ENCODE measurements at places on chromosomes 6 and 20.

DNA sequence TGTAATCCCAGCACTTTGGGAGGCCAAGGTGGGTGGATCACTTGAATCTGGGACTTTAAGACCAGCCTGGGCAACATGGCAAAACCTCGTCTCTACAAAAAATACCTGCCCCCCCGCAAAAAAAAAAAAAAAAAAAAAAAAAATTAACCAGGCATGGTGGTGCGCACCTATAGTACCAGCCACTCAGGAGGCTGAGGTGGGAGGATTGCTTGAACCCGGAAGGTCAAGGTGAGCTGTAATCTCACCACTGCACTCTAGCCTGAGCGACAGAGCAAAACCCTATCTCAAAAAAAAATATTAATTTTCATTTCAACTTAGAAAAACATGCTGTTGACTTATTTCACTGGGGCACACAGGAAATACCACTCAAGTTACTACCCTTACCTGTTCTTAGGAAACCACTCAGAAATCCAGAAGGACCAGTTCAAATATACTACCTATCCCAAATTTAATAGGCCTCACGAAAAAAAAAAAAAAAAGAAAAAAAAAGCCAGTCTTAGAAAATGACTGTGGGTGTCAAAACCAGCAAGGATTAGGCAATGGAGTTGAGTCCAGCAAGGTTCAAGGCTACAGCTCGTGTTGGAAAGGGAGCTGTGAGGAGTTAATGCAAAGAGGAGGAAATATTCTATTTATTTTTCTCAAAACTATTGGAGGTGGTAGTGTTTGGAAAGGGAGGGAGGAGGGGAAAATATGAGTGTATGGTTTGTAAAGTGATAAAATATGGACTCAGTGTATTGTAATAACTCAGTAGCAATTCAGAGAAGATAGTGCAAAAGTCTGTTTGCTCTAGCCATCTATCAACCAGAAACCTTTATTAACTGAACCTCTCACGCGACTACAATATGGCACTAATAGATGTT is 33.9 kb upstream of the PIM1 start:
- no peak for DNase-seq

DNA sequence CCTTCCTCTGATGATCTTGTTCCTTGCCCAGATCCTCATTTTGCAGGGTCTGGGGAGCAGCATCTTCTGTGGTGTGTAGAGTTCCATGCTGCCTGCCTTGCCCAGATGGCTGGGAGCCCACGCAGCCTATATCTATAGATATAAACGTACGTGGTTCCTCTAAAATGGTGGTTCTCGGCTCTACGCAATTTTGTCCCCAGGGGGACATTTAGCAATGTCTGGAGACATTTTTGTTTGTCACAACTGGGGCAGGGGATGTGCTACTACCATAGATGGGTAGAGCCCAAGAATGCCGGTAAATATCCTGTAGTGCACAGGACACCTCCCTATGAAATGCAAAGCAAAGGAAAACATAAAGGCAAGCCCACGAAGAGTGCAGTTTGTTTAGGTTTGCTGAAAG is 98.4 kb upstream of the SPACA1 start:
- DNase-seq: no peak

DNA sequence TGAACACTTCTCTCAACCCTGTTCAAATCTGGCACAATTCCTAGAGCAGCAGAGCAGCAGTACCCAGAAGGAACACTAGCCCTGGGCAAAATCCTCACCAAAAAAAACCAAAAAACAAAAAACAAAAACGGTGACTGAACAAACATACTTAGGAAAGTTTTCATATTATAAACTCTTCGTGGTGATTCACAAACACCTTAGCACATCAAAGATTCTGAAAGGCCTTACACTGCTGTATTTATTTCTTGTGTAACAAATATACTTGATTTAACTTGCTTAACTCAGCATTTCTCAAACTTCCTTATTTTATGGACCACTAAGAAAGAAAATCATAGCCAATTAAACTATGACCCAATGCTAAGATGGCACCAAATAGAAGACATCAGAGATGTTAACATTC is 57.8 kb upstream of the RREB1 start:
- DNase-seq: no peak

DNA sequence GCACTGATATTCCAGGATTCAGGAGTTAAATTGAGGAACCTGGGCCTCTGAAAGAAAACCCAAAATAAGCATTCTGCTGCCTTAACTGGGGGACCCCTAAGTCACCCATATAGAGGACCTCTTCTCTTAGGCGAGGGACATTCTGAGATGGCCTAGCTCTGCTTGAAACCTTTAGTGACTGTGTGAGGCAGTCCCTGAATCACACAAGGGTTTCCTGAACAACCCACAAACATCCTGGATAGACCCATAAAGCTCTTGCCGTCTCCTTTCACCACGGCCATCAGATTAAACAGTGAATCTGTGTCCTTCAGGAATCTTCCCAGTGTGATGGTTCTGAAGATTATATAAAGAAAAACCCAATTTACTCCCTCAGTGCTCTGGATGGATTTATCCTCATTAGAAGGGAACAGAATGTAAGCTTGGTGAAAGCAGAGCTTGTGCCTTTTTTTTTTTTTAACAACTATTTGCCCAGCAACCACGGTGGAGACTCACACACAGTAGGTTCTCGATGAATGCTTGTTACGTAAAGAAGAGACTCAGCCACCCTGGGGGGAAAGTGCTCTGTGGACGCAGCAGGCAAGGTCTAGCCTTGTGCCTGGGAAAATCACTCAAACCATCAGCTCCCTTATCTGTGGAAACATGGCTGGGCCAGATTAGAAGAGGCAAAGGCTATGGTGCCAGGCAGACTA is 39.1 kb upstream of the SIRPG start:
- DNase-seq: no peak

- DNase-seq: no peak
These were observed 119.5 kb upstream of the CD93 start for GRCh38 chr20:23205611-23206041.

DNA sequence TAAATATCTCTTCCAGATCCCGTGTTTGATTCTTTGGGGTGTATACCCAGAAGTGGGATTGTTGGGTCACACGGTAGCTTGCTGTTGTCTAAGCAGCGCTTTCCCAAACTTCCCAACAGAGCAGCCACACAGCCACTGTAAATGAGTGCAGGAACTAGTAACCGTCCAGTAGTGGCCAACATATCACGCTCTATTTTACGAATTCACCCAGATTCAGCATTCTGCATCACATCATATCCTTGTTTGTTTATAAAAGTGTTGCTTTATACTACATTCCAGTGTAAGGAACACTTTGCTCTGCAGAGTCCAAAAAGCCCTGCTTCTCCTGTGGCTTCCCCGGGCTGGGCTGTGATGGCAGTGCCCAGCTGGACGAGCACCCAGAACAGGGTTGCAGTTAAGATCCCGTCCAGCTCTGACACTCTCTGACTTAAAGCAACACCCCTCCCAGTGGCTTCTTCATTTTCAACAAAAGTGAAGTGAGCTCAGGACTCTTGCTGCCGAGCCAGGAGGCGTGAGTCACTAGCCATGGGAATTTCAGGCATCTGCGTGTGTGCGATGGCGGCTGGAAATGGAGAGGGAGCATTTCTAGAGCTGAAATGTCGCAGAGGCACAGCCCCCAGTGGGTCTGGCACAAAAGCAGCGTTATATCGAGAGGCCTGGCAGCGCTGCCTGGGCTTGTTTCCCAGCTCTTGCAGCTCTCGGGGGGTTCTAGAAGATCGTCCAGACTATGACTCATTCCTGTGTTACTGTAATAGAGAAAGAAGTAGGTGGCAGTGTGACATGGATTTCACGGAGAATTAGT is 216.3 kb upstream of the ECI2 start:
- DNase-seq: peak; percentile 81

DNA sequence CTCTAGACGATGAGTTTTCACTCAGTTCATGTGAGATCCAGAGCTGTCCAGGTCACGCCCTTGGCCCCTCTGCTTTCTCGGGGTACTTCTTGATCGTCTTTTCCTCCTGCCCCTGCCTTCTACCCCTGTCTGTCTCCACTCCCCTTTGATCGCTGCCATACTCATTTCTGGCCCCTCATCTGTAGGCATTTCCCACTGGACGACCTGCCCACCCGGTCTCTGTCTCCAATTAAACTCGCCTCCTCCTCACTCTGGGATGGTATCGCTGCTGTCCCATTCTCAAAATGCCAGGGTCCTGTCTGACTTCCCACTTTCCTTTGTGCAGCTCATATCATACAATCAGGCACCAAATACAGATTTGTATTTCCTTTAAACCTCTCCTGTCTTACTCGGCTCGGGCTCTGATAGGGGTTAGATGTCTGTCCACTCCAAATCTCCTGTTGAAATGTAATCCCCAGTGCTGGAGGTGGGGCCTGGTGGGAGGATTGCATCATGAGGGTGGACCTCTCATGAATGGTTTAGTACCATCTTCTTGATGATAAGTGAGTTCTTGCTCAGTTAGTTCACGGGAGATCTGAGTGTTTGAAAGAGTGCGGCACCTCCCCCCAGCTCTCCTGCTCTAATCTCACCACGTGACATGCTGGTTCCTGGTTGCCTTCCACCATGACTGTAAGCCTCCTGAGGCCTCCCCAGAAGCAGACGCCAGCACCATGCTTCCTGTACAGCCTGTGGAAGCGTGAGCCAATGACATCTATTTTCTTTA is 3.5 kb upstream of the SYNJ2 start:
- DNase-seq: no peak

DNA sequence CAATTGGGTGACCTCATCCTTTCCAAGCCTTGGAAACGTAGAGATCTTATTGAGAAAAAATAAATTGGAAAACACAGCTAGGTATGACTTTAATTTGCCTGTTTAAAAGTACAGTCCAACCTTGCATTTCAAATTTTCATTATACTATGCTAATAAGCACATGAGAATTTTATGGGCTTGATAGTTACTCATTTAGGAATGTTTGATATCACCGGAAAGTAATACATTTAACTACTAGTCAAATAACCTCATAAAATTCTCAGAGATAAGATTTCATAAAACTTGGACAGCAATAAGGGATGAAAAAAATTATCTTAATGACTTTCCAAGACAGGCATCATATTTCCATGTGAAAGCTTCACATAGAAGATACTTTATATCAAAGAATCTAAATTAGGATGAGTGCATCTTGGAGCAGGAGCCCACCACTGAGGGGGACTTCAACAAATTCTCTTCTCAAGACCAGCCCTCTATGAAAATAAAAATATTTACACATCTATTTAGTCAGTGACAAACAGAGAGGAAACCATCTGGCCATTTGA is 236.3 kb downstream of the EPHA7 start:
- no peak for DNase-seq

DNA sequence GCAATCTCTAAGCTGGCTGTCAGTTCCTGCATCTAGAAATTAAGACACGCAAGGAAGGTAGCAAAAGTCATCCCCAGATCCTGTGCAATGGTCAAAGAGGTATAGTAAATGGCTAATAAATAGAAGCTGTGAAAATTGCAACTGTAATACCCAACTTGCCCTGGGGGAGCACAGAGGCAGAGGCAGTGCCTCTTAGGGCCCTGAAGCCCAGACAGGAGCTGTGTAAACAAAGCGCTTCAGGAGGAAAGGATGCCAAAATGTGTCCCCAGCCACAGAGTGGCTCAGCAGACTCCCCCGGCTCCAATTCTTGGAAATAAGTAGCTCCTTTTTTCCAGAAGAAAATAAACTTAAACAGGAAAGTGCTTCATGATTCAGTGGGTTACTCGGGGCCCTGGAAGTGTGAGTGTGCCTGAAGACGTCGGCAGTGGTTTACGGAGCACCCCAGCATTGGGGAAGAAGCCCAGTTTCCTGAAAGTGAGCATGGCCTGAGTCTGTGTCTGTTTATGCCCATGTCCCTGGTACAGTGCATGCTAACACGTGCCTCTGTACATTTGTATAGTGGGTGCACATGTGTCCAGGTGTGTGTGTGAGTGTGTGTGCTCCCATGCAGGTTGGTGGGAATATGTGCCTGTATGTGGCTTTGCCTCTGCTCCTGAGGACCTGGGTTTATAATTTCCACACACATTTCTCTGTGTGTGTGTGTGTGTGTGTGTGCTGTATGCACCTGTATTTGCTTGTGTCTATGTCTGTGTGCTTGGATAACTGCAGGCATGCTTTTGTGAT is 246.7 kb downstream of the MAFB start:
- DNase-seq: no peak

DNA sequence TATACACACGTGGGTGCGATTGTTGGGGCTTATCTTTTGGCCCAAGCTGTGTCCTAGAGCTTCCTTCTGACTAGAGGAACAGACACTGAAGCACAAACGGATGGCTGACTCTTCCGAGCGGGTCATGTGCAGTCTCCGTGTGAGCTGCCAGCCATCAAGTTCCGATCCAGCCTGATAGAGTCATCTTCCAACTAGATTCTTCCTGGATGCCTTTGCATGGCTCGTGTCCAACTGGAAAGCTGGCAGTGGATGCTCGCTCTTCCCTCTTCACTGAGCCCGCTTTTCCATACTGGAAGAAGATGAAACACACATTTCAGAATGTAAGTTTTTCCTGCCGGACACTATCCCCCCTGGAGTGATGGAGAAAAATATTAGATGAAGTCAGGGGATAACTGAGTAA is 148.1 kb downstream of the SCML4 start:
- no peak for DNase-seq

- no peak for DNase-seq
These were observed 695 bp downstream of the ARHGAP18 start for GRCh38 chr6:129709196-129709768.

DNA sequence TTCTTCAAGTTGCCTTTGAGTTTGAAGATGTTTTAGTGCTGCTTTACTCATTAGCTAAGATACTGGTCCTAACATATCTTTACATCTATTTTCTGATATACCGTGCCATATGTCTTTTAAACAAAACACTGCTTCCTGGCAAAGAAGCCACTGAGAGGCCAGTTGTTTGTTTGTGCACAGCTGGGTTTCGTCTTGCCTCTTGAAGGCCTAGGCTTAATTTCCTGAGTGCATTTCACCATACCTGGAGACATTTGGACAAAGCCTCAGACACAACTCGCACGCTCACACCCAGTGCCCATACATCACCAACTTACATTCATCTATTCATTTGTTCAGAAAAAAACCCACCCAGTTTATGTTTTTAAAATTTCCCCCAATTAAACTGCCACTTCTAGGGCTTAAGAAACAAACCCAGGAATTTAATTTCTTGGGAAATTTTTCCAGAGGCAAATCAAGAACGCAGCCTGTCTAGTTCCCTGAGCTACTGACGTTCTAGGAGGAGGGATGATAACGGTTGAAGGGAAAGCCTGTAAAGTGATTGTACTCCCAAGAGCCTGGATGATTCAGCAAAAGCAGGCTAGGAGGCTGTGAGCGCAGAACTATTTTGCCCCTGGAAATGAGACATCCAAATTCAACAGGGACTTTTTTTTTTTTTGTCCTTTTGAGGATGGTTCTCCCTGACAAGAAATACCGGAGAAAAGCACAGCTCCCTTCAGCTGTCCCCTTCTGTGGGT is 77.7 kb downstream of the OLIG3 start:
- DNase-seq: no peak

Data from HTR-8/SVneo (cell line).